ENCODE measurements at places on chromosomes 7 and 10.

DNA sequence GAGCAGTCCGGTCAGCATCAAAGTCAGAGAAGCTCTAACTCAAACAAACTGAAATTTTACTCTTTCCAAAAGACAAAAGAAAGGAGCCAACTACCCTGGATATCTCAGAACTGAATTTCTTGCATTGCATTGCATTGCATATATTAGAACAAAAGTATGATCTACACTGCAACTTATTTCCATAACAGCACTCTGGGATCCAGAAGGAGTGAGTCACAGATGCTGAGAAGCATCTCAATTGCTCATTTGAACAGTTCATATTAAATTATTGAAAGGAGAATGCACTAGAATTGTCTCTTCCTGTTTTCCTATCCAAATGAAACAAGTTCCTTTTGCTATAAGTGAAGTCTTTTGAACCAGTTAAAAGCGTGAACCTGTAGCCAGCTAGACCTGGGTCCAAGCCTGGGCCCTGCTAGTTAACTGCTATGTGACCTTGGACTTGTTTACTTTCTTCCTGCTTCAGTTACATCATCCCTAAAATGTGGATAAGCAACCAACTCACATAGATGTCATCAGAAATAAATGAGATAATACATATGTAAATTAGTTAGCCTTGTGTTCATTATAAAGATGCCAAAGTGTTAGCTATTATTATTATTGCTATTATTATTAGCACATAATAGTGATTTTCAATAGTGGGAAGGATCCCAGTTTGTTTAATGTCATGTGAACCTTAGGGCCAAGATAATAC lies 184.1 kb downstream of the CREB5 start:
- ATAC-seq = peak; percentile 87

DNA sequence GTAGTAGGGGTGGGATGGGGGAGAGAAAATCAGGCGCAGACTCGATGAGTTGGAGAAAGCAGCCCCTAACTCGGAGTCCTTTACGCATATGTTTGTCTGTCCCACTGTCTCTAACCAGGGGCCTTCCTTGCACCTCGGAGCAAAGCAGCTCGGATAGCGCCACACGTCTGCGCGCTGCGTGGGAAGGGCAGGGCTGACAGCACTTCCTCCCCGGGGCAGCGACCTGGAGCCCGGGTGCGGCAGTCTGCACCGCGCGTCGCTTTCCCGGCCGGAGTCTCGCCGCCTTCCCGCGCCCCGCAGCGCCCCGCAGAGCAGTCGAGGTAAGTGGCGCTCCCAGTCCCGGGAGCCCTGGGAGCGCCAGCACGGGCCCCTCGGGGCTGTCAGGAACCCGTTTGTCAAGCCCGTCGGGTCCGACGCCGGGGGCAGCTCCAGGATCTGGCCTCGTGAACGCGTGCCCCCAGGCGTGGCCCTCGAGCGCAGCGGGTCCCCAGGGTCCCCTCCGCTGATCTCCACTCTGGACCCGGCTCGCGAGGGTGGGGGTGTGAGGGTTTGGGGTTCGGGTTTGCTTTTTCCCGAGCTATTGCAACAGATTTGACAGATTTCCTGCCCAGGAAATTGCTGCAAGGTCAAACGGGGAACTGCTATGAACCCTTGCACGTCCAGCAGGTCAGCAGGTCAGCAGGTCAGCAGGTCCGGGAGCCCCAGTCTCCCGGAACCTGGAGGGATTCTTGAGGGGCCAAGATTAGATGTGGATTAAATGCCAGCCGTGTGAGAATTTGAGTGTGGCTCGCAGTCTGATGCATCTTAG lies 597 bp downstream of the APBB1IP start:
- ATAC-seq = no peak

DNA sequence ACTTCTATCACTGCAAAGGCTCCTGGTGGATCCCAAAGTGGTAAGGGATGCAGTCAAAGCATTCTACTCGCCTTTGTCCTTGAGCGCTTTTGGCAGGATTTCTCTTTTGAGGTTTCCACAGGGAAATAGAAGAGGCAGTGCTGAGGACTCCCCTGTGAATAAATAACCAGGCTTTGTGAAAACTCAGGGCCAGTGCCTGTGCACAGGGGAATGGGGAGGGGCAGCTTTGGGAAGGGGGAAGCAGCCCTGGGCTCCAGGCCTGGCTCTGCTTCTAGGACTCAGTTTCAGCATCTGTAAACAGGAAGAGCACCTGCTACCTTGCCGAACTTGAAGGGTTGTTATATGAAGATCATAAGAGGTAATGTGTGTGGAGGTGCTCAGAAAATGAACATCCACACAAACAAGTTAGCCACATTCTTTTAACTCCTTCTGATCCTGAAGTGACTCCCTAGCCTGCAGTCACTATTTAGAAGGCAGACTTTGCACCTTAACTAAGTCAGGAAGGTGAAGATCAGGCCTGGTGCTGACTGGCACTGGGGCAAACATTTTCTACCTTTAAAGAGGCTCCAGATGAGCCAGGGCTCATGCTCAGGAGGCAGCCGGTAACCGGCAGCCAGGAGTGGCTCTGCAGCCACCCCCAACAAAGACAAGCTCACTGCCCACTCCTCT lies 22.5 kb upstream of the MMP21 start:
- ATAC-seq = no peak

DNA sequence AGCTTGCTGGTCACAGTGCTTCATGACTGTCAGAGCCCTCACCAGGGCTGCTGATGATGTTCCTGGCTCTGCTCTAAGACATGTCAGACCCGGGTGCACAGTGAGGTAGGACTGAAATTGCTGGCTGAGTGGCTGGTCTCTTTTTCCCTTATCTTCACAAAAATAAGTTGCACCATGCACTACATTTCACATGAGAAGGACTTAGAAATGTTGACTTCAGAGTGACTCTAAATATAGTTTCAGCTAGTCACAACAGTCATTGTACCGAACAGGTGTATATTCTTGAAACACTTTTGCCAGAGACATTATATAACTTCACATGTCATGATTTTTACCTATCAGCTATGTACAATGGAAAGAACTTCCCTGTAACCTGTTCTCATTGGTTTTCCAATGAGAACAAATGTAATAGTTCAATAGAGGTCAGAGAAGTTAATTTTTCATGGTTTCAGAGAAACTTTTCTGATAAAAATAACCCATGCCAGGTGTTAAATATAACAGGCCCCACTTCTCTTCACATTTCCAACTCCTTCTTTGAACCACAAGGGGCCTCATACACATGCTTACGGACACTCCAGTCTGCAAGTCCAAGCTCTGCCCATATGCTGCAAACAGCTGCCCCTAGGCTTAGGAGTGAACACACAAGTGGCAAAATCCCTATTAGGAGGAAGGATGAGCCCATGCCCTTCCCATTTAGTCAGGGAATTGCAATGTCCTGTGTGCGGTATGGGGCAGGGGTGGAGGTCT lies 115.6 kb downstream of the CDK6 start:
- no peak for ATAC-seq

DNA sequence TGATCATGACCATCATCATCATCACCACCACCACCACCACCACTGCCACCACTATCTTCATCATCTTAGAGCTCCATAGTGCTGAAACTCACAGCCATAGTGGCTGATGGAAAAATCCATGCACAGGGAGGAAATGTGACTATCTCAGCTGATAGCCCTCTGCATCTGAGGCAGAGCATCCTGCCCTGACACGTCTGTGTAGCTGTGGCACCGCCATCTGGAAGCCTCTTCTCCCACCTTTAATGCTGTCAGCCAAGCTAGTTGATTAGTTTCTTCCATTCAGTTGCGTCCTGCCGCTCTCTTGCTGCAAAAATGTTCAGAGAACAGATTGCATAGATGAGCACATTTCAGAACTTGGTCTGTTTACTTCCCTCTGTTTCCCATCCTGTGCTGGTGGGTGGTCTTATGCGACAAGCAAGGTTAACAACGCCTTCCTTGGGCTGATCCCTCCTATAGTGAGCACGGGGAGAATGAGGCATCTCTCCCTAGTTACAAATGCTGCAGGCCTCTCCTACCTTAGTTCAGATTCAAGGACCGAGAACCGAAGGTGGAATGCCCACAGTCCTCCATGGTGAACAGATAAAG lies 478.6 kb downstream of the PLXNA4 start:
- ATAC-seq = no peak

DNA sequence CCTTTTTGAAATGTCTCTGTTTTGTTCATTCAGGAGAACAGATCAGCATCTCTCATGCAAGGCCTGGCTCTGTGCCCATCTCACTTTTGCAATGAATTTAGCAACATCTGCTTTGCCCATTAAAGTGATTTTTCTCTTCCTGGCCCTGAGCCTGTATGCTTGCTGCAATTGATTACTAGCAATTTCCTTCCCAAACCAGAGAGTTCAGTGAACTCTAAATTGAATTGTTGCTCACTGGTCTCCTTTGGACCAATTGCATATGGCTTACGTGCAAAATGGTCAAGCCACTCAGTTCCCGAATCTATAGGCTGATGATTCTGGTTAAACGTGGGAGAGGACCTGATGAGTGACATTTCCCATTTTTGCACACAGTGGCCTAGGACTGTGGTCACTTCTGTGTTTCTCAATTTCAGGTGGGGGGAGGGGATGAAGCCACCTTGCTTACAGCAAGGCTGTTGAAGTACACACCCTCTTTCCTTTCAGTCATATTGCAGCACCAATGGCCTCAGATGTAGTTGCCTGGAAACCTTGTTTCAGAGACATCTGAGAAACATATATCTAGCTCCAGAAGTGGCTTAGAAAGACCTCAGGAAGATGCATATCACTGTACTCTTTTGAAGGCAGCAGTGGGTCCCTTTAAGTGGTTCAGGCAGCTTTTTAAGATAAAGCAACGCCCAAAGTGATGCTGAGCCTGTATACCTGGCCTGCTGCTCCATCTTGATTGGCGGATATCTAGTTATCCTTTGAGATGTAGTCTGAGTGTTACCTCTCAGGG lies 201.4 kb downstream of the PTEN start:
- no peak for ATAC-seq

GRCh38 chr10:119090968-119091367 lies 10.4 kb upstream of the EIF3A start:
- ATAC-seq = no peak

GRCh38 chr10:31759124-31759798 lies 169.4 kb downstream of the ARHGAP12 start:
- peak; percentile 40 for ATAC-seq

DNA sequence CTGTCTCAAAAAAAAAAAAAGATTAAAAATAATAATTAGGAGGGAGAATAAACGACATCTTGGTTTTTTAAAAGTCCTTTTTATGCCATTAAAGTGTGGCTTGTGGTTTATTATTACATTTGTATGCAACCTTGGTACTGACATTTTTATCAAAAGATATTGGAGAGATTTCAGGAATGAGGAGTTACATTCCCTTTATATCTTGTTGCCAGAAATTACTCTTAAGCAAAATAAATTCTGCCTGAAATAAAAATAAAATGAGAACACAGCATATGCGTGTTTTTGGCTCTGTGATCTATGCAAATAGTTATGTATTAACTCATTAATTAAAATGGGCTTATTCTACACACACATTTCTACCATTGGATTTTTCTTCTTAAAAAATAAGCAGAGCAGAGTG lies 202.4 kb downstream of the BICC1 start:
- no peak for ATAC-seq

DNA sequence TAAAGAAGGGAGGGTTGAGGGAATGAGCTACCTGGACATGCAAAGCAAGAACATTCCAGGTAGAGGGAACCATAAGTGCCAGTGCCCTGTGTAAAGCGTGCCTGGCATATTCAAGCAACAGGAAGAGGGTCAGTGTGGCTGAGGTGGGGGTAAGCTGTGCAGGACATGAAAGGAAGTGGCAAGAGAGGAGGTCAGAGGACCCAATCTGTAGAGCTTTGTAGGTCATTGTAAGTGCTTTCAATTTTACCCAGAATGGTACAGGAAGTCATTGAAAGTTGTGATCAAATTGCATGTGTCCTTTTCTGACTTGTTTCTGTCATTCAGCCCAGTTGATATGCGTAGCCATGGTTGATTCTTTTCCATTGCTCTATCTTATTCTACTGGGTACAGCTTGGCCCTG lies 156.6 kb downstream of the NOC3L start:
- no peak for ATAC-seq

DNA sequence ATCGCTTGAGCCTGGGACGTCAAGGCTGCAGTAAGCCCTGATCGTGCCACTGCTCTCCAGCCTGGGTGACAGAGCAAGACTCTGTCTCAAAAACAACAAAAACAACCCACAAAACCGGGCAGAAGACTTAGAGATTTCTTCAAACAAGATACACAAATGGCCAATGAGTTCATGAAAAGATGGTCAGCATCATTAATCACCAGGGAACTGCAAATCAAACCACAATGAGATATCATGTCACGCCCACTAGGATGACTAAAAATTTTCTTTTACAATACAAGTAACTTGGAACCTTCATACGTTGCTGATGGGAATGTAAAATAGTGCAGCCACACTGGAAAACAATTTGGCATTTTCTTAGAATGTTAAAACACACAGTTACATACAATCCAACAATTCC lies 77.3 kb upstream of the GRID1 start:
- peak; percentile 26 for ATAC-seq

DNA sequence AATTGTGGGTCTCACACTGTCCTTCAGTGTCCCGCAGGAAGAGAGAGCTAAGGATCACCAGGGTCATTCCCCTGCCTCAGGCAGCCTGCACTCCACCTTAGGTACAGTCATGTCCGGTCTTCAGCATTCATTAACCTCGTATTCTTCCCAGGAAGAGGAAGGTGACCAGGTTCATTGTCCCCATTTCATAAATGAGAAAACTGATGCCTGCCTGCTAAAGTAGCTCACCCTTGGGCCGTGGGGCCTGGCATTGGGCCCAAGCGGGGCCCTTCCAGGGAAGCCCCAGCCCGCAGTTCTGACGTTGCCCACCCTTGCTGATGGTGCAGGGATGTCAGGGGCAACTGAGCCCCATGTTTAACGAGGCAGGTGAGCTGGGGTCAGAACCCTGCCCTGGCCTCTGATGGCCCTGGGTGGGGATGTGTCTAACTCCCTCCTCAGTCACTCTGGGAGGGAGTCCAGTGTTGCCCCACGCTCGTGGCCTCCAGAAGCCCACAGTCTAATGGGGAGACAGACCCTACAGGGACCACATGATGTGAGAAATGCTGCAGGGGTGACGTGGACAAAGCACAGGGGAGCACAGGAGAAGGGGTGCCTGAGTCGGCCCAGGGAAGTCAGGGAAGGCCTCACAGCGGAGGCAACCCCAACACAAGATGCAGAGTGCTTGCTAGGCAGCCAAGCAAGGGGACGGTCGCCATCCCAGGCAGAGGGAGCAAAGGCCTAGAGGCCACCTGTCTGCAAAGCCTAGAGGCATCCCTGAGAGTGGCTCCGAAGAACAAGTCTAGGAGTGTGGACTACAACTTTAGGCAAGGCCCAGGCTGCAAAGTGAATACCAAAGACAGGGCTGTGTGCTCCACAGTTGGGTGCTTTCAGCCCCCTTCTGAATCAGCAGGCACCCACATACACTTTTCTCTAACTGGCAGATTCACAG lies 25.1 kb downstream of the DDIT4 start:
- no peak for ATAC-seq

DNA sequence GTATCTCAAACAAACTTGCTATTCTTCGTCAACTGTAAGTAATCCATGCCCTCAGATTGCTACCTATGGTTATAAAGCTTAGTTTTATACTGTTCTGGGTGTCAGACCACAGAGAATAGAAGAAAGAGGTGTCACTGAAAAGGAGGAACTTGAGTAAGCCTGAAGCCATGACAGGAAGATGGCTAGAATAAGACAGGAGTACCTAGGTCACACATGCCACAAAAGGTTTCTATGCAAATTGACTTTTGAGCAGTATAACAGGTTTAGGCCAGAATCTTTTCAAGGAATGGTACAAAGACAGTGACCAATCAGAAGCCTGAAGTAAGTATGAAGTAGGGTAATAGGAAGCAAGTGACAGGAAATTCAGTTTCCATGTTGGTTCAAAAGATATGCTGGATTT lies 23.5 kb downstream of the FBXW4 start:
- ATAC-seq = no peak

GRCh38 chr7:36312915-36313334 lies 76.7 kb upstream of the ANLN start:
- ATAC-seq = no peak

- no peak for ATAC-seq
Measured at GRCh38 chr10:75013522-75013921, 97.9 kb upstream of the SAMD8 start.

Measured in motor neuron (in vitro differentiated cells).